ENCODE measurements at places on chromosomes 3 and 15.
A peak's percentile ranks its signal among the peaks of the same experiment; 100 is the strongest.

- DNase-seq, result no peak
Measured at GRCh38 chr3:28816017-28816416, 464.9 kb upstream of the RBMS3 start.

DNA sequence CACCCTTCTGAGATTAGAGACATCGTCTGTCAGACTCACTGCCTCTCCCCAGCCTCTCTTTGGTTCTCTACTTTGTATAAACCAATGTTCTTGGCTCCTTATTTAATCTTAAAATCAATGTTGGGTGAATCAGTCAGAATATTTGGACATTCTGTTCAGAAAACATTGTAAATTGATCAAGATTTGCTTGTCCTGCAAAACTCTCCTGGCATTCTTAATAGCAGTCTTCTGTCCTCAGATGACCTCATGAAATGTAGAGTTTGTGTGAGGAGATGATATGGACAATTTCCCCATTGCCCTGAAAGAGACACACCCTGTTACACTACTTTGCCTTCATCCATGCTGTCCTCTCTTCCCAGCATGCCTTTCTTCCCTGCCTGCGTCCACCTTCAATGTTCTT lies 33.6 kb downstream of the CD200R1L start:
- DNase-seq, result no peak

- DNase-seq, result no peak
Measured at GRCh38 chr15:93071469-93071936, 17.5 kb downstream of the RGMA start.

DNA sequence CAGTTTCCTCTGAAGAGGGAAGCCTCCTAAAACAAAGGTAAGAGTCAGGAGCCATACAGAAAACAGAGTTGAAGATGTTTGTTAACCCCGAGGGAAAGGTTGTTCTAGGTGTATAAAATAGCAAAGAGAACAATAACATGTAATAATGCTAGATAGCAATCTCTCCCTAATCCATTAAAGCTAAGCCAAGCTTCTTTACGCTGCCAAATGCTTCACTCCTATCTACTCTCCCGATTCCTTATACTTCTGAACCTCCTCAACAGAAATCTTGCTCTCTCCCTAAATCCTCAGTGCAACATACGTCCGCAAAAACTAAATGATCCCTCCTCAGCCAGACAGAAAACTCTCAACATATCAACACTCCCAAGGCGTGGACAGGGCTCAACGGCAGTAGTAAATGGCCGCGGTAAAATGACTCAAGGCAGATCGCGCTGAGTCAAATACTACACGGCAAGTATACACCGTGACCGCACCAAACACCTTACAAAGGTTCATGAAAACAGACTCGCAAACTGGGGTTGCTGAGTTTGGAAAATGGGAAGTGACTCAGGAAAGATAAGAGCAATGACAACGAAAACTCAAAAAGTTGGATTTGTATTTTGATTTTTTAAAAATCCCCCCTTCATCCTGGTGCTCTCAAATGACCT lies 682 bp downstream of the CLDND1 start:
- DNase-seq, result peak; percentile 69

DNA sequence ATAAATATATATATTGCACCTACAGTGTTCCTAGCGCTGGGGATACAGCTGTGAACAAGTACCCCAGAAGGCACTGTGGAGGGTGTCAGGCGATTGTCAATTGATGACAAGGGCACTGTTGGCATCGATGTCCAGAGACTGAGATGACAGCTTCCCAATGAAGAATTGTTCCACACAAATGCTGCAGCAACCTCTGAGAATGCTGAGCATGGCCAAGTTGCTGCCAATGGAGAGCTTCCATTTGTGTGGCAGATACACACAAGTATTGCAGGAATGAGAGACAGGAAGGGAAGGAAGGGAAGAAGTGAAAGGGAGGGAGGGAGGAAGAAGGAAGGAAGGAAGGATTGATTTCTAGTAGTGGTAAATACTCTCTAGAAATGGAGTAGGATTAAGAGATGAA lies 21.9 kb downstream of the LRTM1 start:
- no peak for DNase-seq

DNA sequence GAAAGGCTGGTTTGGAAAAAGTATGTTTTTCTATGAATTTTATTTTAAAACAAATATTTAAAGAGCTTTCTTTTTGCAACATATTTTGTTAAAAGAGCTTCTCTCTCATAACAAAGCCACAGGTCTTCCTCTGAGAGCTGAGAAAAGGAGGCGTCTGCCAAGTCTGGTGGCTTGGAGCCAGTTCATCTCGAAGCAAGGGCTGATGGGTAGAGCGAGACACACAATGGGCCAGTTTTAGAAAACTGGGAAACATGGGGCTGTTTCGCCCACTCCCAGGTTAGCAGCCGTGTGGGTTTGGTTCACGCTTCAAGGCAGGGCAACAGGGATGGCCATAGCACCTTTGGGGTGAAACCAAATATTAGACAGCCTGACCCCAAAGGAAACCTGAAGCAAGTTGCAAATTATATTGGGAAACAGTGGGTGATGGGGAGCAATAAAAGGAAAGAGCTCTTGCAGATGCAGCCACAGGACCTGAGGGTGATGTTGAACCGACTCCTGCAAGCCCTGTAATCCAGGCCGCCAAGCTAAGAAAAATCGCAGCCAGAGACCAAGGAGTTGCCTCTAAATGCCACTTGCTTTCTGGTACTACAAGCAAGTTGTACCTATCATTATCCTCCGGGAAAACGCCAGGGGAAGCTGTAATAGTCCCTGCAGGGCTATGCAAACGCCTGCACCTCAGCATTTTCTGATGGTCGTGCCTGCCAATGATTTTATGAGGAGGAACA lies 88.4 kb upstream of the GALNT15 start:
- DNase-seq, result no peak

DNA sequence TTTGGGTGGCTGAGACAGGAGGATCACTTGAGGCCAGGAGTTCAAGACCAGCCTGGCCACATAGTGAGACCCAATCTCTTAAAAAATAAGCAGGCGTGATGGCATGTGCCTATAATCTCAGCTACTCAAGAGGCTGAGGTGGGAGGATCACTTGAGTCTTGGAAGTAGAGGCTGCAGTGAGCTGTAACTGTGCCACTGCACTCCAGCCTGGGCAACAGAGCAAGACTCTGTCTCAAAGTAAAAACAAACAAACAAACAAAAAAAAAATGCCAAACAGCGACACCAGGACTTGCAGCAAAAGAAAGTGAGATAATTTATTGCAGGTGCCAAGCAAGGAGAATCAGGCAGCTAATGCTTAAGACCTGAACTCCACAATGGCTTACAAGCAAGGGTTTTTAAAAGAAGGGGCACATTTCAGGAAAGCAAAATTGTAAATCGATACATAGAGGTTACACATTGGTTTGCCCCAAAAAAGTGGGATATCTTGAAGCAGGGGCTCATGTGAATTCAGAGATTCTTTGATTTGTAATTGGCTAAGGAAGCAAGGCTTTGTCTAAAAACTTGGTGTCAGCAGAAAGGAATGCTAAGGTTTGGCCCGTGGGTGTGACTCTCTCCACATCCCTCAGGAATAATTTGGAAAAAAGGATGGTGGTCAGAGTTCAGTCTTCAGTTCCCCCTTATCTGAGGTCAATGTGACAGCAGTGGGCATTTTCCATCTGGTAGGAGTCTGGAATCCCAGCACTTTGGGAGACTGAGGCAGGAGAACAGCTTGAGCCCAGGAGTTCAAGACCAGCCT lies 5.2 kb upstream of the MPI start:
- DNase-seq, result no peak

DNA sequence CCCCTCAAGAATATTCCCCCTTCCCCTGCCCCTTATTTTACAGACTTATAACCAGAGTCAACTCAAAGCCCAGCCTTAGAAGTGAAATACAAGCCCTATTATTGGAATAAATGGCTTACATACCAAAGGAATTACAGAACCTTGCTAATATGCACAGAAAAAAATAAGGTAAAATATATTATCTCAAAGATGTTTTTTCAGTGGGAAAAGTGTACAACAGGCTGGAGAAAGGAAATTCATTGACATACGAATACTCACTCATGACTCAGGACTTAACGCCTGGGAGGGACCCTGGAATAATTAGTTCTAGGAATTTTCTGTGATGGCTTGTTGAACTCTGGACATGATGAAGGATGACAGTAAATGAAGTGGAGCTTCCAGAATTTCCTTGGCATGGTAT lies 27.0 kb downstream of the ARL14 start:
- DNase-seq, result no peak

DNA sequence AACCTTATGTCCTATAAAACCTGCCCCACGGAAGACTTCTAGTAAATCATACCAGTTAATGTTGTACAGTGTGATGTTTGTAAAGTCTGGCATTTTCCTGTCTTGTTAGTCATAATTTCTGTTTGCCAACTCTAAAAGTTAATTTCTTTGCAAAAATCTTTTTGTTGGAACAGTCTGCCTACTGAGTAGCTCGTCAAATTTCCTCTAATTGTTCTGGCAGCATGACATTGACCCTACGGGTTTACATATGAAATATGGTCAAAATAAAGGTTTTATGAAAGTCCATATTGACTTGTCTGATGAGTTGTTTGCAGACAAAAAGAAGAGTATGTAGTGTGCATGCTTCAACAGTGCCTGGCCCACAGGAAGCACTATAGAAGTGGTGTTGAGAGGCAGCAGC lies 79.8 kb upstream of the SOX2 start:
- DNase-seq, result peak; percentile 34

All from NCI-H1417 (cell line).